ENCODE measurements at places on chromosomes 16 and 17. TPM values are rescaled to one million over a fixed set of nuclear protein-coding genes. Genes with fewer than 3 reads are reported as not detected.

Gene CTRB2
- not detected for total RNA-seq

- no peak for DNase-seq
Measured at GRCh38 chr16:21592191-21592590, 7.2 kb upstream of the METTL9 start.

GRCh38 chr17:50256826-50257618 lies 17.2 kb upstream of the TMEM92 start:
- no peak for DNase-seq

DNA sequence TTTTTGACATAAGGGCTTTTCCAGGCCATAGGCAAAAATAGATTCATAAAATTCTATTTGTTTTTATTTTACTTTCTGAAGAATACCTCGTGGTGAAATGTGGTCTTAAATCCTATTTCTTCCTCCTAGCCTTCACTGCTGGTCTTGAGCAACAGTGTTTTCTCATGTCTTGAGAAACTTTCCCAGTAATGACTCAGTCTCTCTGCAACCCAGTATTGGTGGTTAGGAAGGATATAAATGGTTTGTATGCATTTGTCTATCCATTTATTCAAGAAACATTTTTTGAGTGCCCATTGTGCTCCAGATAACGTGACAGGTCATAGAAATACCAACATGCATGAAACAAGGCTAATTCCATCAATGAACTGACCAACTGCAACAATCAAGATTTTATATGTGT lies 213.9 kb downstream of the TMEM114 start:
- no peak for DNase-seq

GRCh38 chr17:42681976-42682721 lies at the start of gene CNTNAP1:
Gene CNTNAP1 (plus strand): TSS chr17:42682531. CDS start chr17:42682830, 299 bp downstream.
- peak; percentile 80 for DNase-seq

GRCh38 chr17:77963441-77963840 lies 4.9 kb downstream of the TNRC6C start:
- DNase-seq: peak; percentile 50

- DNase-seq: no peak
Measured at GRCh38 chr16:84096447-84097005, 20.2 kb downstream of the MBTPS1 start.

DNA sequence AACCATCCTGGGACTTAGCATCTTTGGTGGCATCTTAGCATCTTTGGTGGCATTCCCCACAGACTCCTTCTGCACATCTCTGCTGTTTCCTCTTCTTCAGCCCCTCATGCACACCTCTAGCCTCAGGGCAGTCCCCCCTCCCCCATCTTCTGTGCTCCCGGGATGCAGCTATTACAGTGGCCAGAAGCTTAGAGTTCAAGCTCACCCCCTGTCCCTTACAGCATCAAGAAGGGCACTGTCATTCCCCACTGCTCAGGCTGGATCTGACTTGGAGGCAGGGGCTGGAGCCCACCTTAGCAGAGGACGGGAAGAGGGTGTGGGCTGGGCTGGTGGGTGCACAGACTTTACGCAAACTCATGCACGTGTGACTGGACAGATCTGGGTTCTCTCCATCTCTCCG lies 650 bp downstream of the EPN3 start:
- DNase-seq: no peak

Gene CA4
- 22.5 TPM for total RNA-seq

DNA sequence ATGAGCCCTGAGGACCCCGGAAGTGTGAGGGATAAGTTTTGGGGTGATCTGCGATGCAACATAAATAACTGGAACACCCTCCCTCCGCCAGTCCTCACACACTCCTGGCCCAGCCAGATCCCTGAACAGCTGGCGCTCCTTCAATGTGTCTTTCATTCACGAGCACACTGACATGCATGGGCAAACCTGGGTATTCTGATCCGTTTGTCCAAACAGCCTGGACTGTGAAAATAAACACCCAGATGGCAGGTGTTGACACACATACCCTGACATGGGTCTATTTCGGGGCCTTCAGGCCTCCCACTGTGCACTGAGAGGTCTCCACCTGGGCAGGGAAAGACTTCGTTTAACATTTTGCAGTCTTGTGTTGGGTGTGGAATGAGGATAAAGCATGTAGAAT lies 3.0 kb upstream of the CPNE2 start:
- no peak for DNase-seq

- no peak for DNase-seq
Measured at GRCh38 chr16:3720418-3720817, 3.1 kb upstream of the TRAP1 start.

Gene DHRS7C
- total RNA-seq: not detected

Gene CACNG1
- total RNA-seq: not detected

Gene VEZF1
- total RNA-seq: 127 TPM

DNA sequence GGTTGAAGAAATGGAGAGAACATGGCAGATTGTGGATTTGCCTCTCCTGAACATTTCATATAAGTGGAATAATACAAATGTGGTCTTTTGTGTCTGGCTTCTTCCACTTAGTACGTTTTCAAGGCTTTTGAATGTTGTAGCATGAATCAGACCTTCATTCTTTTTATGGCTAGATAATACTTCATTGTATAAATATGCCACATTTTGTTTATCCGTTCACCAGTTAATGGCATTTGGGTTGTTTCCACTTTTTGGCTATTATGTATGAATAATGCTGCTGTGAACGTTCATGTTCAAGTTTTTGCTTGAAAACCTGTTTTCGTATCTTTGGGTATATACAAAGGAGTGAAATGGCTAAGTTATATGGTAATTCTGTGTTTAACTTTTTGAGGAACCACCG lies 130.4 kb downstream of the TANC2 start:
- DNase-seq: no peak

DNA sequence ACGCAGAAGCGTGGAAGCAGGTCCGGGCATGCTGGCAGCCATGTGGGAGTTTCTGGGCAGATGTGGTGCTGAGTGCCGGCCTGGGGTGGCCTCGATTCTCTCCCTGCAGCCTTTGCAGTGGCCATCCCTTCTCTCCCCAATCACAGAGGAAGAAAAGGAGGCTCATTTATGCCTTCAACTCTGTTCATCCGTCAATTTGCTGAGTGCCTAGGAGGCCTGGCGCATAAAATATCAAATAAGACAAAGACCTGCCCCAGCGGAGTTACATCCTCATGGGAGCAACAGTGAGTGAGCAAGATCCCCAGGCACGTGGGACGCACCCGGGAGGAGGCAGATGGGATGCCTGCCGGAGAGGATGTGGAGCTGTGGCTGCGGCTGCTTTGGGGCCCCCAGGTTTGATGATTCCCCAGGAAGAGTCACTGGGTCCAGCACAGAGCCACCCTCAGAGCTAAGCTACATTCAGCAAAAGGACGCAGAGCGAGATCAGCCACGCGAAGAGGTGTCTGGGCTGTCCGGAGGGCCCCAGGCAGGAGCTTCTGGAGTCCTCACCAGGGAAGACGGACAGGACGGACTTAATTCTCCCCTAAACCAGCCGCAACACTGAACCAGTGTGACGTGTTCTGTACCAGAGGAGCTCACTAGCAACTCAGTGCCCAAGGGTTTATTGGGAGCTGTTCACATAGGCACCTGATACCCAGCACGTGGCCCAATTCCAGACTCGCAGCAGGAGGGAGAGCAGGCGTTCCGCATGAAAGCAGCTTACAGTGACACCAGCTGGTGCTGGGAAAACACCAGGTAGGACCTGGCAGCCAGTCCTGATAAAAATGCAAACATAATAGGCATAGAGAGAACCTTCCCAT lies 11.3 kb downstream of the CA5A start:
- no peak for DNase-seq

DNA sequence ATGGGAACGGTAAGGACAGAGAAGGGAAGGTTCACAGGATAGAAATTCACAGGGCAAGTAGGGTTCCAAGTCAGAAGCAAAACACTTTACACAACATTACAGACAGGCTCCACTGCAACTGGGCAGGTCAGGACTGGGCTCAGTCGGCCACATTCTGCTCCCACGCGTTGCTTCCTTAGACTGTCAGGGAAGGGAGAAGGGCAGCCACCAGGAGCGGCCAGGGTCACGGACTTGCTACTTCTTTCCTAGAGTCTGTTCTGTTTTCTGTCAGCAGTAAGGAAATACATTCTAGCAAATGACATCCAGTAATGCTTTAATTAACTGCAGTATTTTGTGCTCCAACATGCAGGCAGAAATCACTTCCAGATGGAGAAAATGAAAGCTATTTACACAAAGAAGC lies 160.3 kb upstream of the RPH3AL start:
- DNase-seq: peak; percentile 70

Gene TOX3
- total RNA-seq: not detected

Gene PRKCB
- total RNA-seq: 0.29 TPM

DNA sequence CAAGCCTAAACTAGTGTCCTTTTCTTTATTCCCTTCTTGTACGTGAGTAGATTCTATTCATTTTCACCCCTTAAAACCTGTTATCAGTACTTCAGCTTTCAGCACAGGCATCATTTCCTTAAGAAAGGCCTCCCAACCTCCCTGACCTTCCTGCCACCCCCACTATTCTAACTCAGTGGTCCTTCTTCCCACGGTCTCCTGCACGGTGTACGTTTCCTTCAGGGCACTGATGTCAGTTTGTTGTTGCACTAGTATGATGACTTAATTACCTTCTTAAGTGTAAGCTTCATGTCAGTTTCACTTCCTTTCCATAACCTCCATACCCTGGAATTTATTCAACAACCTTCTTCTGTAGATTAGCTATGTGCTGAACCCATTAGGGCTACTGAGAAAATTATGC lies 484.2 kb downstream of the HS3ST4 start:
- no peak for DNase-seq

Gene ZG16
- total RNA-seq: under 0.01 TPM

Gene PDIA2
- not detected for total RNA-seq

Gene EMP2
- total RNA-seq: 21.5 TPM

DNA sequence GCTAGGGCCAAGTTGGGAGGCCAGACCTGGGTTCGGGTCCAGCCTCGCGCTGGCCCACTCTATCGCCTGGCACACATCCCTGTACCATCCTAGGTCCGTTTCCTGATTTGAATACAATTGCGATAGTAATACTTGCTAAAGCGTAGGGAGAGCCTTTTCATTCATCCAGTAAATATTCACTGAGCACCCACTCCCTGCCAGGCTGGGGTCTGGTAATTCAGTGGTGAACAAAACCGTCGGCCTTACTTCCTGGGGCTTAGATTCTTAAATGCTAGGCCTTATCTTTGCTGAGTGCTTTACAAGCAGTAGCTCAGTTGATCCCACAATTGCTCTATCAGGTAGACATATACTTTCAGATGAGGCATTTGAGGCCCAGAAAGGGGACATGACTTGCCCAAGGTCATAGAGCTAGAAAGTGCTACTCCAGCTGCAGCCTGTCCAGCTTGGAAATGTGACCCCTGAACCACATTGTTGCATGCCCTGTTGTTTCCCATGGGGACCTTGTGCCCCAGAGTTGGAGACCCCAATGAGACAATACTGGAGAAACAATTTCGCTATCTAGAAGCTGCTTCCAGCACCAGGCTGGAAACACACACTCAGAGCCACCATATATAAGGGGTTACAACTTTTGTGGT lies 691 bp downstream of the USB1 start:
- DNase-seq: no peak

GRCh38 chr16:48810803-48811453 lies 200.9 kb upstream of the N4BP1 start:
- no peak for DNase-seq

- DNase-seq: no peak
Measured at GRCh38 chr17:73630531-73630930, 13.7 kb downstream of the SDK2 start.

GRCh38 chr17:34773036-34773435 lies 188.2 kb downstream of the CCT6B start:
- DNase-seq: no peak

GRCh38 chr17:79776376-79777119 lies 1.4 kb upstream of the CBX2 start:
- no peak for DNase-seq

DNA sequence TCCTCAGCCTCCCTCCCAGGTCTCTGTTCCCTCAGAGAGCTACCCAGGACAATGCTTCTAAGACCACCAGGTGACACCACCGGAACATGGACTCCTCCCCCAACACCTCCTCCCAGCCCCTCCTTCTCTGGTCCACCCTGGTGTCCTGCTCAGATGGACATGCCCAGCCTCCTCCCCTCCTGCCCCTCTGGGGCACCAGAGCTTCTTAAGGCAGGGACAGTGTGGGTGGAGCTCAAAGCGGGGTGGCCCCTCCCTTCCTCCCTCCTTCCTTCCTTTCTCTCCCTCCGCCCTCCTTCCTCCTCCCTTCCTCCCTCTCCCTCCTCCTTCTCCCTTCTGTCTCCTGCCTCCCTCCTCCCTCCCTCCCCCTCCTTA lies 22.7 kb downstream of the TRPV3 start:
- no peak for DNase-seq

DNA sequence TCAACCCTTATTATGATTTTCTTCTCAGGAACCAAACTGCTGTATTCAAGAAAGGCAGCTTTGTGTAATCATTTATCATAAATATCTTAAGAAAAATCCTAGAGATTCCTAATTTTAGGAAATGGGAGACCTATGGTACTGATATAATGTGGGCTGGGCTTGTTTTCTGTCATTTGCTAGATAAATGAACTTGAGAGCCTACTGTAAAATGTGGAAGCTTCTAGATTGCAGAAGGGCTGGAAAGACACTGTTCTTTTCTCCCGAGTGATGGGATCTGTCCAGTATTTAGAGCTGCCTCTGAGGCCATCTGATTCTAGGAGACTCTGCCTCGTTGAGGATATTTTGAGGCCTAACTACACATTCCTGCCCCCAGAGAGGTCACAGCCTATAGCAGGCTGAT lies 19.9 kb upstream of the STH start:
- DNase-seq: no peak

- DNase-seq: no peak
Measured at GRCh38 chr17:50797135-50797810, 30.0 kb upstream of the ANKRD40CL start.

Gene SPIRE2
- total RNA-seq: 1.2 TPM

GRCh38 chr17:57001541-57001940 lies 23.6 kb downstream of the SCPEP1 start:
- no peak for DNase-seq

DNA sequence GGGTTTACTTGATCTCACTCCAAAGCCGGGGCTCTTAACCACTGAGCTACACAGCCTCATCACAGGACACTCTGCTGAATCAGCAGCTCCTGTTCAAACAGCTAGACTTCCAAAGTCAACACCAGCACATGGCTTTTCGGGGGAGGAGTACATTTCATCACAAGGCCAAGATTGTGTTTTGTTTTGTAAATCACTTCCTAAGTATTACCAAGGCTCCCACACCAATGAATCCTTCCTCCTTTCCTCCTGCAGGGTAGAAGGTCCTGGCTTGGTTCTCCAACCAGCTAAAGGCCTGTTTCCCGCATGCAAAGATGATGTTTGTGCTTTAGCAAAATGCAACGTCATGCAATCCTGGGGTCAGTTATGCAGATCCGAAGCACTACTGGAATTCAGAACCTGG lies 152.5 kb downstream of the XYLT1 start:
- DNase-seq: no peak

- DNase-seq: peak; percentile 84
Measured at GRCh38 chr17:21041741-21042457, 912 bp downstream of the USP22 start.

- DNase-seq: no peak
Measured at GRCh38 chr17:34673516-34673915, 94.1 kb downstream of the TMEM132E start.

DNA sequence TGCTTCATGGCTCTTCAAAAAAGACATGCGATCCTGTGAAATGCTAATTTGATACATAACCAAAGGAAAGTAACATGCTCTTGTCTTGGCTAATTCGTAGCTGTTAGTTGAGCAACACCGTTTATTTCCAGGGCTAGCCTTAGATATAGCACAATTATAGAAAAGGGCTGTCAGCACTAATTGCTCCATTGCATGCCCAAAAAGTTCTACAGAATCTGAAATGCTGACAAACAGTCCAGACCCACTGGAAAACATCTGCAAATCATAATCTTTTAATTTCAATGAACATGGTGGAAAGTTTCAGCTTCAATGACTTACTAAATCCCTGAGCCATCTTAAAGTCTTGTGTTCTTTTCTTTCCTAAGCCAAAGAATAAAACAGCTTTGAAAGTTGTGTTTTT lies 42.9 kb upstream of the NUDT7 start:
- DNase-seq: no peak

All from uterus (tissue), 4 donors.